ENCODE measurements at places on chromosomes 11 and 22. TPM values are rescaled to one million over a fixed set of nuclear protein-coding genes. Genes with fewer than 3 reads are reported as not detected.

TRPM5 gene
- not detected for total RNA-seq

- DNase-seq: no peak
- no peaks in the 10 kb centered on the region for H3K4me1 ChIP-seq
- H3K4me3 ChIP-seq: no peak overlapping the region
- H3K27ac ChIP-seq: no peak overlapping the region
- H3K36me3 ChIP-seq: no peaks in the 10 kb centered on the region
Observed at GRCh38 chr22:24761888-24762675, 12.4 kb downstream of the PIWIL3 start.

DNA sequence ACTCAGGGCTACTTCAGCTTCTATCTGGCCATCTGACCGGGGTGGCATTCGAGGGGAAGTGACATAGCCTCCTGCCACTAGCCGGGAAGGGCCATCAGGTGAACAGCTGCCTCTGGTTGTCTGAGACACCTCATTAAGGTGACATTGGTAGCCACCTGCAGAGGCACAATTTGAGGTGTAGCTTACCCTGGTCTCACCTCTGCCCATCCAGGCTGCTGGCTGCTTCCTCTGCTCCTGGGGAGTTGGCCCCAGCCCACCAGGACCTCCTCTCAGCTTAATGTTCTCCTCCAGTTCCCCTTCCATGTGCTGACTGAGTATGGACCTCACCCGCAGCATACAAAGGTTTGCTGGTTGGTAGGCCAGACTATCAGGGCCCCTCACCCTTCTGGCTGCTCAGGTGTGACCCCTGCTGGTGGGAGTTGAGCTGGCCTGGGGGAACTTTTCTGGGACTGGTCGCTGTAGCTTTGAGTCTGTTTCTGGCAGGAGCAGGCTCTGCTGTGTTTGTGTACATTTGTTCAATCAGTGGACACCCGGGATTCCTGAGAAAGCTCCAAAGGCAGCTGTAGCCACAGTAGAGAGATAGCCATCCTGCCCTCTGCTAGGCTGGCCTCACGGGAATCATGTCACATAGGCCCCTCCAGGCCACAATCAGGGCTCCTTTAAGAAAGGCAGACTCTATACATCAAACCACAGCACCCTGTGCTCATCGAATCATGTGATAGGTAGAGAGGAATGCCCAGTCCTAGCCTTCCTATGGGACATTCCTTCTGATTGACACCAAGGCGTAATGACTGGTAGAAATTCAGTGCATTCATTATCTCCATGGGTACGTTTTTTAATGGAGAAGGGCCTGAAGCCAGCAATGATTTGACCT lies 295.1 kb upstream of the PLET1 start:
- H3K27me3 ChIP-seq: peaks cover 2% of the 10 kb centered on the region
- no peaks in the 10 kb centered on the region for H3K36me3 ChIP-seq
- no peak overlapping the region for H3K4me3 ChIP-seq
- no peak overlapping the region for H3K27ac ChIP-seq

DNA sequence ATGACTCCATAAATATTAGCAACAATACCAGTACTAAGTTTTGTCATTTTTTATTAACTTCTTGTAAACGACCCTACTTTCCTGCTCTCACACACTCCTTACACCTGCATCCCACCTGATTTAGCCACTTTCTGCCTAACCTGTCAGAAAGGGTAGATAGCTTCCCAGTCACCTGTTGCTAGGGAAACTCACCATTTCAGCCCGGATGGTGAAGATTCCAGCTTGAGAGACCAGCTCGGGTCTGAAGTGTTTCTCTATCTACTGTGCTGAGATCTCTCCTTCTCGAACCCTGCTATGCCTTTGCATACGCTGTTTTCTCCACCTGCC lies at the start of gene PARVG:
Gene PARVG (plus strand): TSS at position 220 of the 327 bp plus-strand sequence. CDS start 2,405 bp downstream, outside the sequence.
- H3K4me3 ChIP-seq: no peak within 1 kb of the TSS
- no peak within 1 kb of the TSS for H3K27ac ChIP-seq
- H3K36me3 ChIP-seq: no peaks in the 10 kb centered on the region
- no peak for DNase-seq
- H3K4me1 ChIP-seq: no peaks in the 10 kb centered on the region

GRCh38 chr11:92131289-92131865 lies 93.2 kb upstream of the FAT3 start:
- no peak overlapping the region for H3K4me3 ChIP-seq
- H3K36me3 ChIP-seq: no peaks in the 10 kb centered on the region
- H3K27ac ChIP-seq: peak overlapping the region; percentile 69
- H3K27me3 ChIP-seq: no peaks in the 10 kb centered on the region

MRGPRX3 gene
- not detected for total RNA-seq

- no peaks in the 10 kb centered on the region for H3K27me3 ChIP-seq
- peaks cover 7% of the 10 kb centered on the region for H3K36me3 ChIP-seq
- no peak overlapping the region for H3K27ac ChIP-seq
- H3K4me1 ChIP-seq: peaks cover 25% of the 10 kb centered on the region
- DNase-seq: no peak
Observed at GRCh38 chr11:78560153-78560552, 14.5 kb downstream of the NARS2 start.
